Mesothelial cell of epicardium (in vitro differentiated cells): ENCODE measurements at places on chromosomes 3 and 15. TPM values are rescaled to one million over a fixed set of nuclear protein-coding genes. Genes with fewer than 3 reads are reported as not detected.

SYNPR gene
- 3.7 to 3.8 TPM (median 3.7 TPM) in 3 replicates for total RNA-seq

IL5RA gene
- total RNA-seq: not detected in 3 replicates

GNB4 gene
- total RNA-seq: 18.7 to 19.1 TPM (median 19.1 TPM) in 3 replicates

EFCC1 gene
- 0.29 to 0.67 TPM (median 0.31 TPM) in 3 replicates for total RNA-seq

CAND2 gene
- 13.2 to 14.4 TPM (median 14.0 TPM) in 3 replicates for total RNA-seq

GABRG3 gene
- 2.5 to 3.1 TPM (median 3.0 TPM) in 3 replicates for total RNA-seq

UBAP1L gene
- total RNA-seq: 10.7 to 11.6 TPM (median 10.9 TPM) in 3 replicates

SLC6A20 gene
- total RNA-seq: 0.27 TPM in 1 of 3 replicates, not detected in the others
